ENCODE measurements at places on chromosomes 3 and 15. TPM values are rescaled to one million over a fixed set of nuclear protein-coding genes. Genes with fewer than 3 reads are reported as not detected.
A peak's percentile ranks its signal among the peaks of the same experiment; 100 is the strongest.

GRCh38 chr3:70861234-70861633 is 548.8 kb upstream of the MDFIC2 start:
- DNase-seq: no peak

DNA sequence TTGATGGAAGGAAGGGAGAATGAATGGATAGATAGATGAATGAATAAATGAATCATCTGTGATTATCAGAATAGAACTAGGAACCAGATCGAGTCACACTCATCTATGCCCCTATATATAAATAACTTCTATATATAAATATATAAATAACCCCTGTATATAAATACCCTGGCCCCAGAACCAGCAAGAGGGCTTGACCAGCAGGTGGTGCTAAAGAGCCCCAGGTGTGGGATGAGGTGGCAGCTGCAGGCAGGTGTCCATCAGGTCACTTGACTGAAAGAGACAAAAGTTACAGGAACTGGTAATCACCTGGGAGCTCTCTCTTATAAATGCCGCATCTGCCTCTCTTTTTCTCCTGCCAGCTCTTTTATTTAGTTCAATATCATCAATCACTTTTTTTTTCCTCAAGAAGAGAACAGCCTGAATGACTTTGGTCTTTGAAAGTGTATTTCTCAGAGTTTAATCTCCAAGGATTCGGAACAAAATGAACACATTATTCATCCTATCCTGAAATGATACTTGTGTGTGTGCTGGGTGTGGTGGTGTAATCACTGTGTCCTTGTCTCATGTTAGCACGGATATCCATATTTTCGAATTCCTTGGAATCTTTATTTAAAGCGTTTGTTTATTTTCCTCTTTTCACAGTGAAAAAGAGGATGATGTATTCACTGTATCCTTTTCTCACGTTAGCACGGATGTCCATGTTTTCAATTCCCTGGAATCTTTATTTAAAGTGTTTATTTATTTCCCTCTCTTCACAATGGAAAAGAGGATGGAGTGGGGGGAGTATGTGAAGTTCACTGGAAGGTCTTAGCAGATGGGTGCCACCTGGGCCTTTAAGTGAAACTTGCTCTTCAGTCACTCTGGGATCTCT is 35.4 kb upstream of the ATG7 start:
- DNase-seq: peak; percentile 76

FSIP1 gene
- total RNA-seq: 0.96 TPM

DNA sequence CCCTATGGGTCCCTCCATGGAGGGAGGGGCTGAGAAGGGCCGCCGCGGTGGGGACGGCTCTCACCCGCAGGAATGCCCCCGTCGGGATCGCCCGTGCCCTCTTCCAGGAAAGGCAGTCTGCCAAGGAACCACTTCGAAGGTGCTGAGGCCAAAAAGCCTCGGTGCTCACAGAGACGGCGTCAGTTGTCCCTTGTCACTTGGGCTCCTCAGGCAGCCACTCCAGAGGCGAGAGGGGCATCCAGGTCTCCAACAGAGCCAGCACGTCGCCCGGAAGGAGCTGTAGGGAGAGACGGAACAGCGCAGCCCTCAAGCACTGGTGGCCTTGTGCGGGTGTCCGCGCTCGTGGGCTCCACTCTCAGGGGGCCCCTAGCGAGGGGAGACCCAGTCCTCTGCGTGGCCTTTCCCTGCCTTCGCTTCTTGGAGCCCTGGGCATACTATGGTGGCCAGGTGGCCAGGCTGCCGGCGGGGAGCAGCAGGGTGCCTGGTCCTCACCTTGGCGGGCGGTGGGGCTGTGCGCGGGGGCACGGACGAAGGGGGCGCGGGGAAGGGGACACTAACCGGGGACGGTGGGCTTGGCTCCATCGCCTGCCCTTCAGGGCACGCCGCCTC is 994 bp downstream of the MESP1 start:
- no peak for DNase-seq

GRCh38 chr3:162742159-162742717 is 1245.6 kb downstream of the OTOL1 start:
- no peak for DNase-seq

C3orf70 gene
- total RNA-seq: 4.1 TPM

PIGZ gene
- total RNA-seq: 3.6 TPM

DNA sequence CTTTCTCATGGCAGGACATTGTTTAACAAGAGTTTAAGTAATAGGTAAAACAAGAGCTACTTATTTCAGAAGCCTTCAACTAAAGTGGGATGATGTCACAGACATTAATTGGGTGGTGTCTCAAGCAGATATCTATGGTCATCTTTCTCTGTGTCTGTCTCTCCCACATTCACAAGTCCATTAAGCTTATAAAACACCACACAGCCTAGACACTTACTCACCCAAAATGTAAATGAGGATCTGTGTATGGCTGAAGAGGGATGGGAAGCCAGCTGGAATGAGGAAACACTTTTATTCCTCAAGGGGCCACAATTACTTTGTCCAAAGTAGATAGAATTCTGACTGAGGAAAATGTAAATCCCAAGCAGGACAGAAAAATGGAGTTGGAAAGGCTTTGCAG is 183.8 kb downstream of the THRB start:
- no peak for DNase-seq

PARP3 gene
- 20.9 TPM for total RNA-seq

SLMAP gene
- total RNA-seq: 65.2 TPM

IQCF6 gene
- total RNA-seq: not detected

- no peak for DNase-seq
Measured at GRCh38 chr15:44193651-44194322, 1.3 kb downstream of the FRMD5 start.

- no peak for DNase-seq
Measured at GRCh38 chr3:111738238-111738637, 120.8 kb upstream of the PHLDB2 start.

DNA sequence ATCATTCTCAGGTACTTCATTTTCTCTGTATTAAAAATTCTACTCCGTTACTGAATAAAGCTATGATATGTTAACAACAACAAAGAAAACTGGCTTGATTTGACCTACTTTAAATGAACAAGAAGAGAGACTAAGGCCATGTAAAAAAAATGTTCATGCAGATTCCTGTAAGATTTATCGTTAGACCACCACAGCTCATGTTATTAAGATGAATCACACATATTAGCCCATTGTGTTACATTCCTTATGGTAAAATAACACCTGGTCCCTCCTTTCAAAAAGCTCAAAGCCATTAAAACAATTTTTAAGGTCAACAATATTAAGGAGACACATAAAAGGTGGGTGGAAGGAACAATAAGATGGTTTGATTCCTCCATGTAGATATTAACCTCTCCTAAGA is 6.3 kb downstream of the THOC7 start:
- DNase-seq: no peak

SAMMSON gene
- not detected for total RNA-seq

- no peak for DNase-seq
Measured at GRCh38 chr3:47661121-47661752, 82.6 kb upstream of the CSPG5 start.

CLDN1 gene
- total RNA-seq: 14.6 TPM

- peak; percentile 16 for DNase-seq
Measured at GRCh38 chr3:134897391-134898141, 102.5 kb downstream of the EPHB1 start.

DNA sequence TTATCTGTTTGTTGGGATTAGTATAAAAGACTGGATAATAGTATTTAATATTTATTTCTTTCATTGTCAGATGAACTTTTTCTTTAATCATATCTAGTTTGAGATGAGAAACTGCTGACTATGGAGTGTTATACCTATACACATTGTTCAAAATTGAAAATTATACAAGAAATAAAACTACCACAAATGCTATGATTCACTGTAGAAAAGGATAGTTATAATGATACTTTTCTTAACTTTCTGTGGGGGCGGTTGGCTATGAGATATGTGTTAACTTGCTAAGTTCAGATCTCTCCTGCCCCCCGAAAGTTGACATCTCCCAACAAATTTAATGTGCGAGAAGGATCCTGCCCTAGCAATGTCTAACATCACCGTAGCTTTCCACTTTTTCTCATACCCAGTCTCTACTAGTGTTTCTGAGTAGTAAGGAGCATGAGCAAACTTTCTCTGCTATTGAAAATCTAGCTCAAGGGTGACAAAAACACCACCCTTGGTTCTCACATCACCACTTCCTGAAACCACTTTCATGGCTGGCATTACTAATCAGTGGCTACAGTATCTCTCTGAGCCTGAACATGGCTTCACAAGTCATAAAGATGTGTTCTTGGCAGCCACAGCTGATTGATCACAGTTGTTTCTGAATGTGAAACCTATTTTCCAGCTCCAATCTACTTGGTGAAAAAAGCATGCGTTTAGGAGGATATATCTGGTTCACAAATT is 15.8 kb upstream of the SAMMSON start:
- DNase-seq: no peak

EFCC1 gene
- total RNA-seq: 17.2 TPM

ADAMTSL3 gene
- 26.2 TPM for total RNA-seq

DNA sequence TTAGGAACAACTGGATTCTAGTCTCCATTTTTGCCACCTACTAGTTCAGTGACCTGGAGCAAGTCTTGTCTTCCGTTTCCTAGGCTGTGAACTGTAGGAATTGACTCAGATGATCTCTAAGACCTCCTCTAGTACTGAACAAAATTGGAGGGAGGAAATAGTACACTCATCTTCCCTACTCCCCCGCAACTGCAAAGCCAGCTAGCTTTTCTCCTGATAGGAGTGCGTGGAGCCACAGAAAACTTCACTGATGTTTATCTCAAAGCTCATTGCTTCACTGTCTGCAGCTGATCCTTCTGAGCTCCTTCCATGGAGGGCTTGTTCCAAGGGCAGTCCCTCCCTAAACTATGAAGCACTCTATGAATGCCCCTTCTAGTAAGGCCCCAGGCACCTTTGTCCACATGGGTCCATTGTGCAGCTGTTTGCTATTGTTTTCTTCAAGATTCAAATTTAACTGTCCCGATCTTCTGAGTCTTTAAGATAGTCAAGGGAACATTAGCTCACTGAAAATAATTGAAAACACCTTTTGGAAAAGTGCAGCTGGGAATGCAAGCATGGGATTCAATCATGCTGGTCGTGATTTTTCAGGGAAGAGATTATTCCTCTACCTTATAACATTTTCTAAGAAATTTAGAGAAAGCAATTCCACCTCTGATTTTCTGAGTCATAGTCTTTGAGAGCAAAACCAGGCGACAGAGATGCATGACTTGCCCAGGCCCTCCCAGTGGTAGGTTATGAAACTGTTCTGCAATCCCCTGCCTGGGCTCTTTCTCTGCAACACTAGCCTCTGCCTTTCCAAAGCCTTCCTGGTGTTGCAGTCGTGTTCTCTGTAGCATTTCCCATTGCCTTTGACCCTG is 24.3 kb downstream of the FILIP1L start:
- no peak for DNase-seq

DNA sequence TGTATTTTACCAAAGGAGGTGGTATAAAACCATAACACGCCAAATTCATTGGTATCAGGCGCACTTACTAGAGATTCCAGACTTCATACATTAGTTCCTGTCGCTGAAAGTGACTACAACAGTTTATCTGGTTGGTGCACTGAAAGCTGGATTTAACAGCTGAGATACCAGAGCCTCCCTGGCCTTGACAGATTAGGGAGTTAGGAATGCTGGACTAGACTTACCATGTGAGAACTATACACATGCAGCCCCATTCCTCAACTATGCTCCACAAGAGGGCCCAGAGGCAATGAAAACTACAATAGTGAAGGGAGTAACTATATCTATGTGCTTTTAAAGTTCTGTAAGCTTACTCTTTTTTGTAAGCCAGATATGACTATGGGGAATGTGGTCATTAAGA is 174.4 kb downstream of the STAG1 start:
- no peak for DNase-seq

USP8 gene
- total RNA-seq: 65.1 TPM

SCAMP2 gene
- total RNA-seq: 115 TPM

- DNase-seq: peak; percentile 89
Measured at GRCh38 chr3:122942937-122943827, 84.4 kb downstream of the SEMA5B start.

DNA sequence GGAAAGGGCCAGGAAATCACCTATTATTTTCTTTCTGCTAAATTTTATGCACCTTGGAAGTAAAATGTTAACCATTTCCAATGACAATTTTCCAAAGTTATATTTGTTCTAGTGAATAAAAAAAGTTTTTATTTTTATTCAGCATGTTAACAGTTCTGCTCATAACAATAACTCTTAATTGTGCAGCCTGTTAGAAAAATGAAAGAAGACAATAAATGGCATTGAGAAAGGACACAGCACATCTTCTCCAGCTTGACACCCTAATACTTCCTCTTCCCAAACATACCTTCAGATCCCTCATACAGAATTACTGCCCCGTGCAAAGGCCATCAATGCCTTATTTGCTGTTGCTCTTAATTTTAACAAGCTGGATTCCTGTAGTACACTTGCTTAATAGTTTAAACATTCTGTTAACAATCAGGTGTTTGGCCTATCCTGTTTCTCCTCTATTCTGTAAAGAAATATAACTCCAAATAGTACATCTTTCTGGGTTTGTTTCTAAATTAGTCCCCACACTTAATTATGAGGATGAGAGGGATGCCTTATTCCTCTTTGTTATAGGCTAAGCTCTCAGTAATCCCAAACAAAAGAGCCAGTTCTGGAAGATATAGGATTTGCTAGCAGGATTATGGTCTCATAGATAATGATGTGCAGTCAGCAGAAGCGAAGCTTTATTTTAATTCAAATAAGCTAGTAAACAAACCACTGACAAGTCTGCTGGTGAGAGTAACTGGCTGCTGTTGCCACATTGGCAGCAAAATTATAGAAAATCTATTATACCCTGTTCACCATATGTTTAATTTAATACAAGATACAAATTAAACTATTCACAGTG is 19.2 kb upstream of the SOX2 start:
- DNase-seq: no peak

DNA sequence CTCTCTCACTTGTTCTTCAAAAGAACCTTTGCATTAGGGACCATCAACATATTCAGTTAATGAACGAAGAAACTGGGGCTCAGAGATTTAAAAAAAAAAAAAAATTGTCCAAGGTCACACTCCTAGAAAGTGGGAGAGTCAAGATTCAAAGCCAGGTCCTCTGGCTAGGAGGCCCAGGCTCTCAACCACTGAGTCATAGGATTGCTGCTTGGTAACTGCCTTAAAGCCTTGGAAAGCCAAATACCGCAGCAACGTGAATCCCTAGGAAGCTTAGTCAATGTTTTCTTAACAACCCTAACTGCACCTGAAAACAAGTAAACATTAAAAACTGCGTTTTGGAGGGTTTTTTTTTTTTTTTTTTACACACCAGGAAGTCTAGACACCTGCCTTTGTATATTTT is 156.8 kb downstream of the WNT5A start:
- DNase-seq: no peak

DNA sequence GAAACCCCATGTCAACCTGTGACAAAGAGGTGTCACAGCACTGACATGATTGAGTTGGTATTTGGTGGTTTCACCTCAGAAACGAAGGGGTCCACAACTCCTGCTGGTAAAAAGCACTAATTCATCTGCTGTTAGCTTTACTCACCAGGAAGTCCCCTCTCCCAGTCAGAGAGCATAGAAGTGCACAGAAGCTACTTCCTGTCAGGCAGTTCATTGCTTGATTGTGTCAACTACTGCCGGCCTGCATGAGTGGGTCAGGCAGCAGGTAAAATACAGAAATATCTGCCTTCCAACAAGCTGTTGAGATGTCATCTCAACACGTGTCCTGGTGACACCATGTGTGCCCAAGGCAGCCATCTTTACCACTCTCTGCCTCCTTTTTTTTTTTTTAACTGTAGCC is 596.6 kb upstream of the NR2F2 start:
- no peak for DNase-seq

GRCh38 chr3:46998121-46998851 is 18.8 kb downstream of the NBEAL2 start:
- DNase-seq: peak; percentile 91

INAFM2 gene
- 39.5 TPM for total RNA-seq

PLA2G4D gene
- not detected for total RNA-seq

GRCh38 chr3:125694761-125695294 is 99.5 kb upstream of the OSBPL11 start:
- no peak for DNase-seq

LTK gene
- total RNA-seq: 15.1 TPM

All from upper lobe of right lung (tissue), 1 donor.